CD4-positive, alpha-beta T cell treated with Interleukin-15 for 1 hour (primary cell): ENCODE measurements at places on chromosomes 6 and 20.
A peak's percentile ranks its signal among the peaks of the same experiment; 100 is the strongest.

DNA sequence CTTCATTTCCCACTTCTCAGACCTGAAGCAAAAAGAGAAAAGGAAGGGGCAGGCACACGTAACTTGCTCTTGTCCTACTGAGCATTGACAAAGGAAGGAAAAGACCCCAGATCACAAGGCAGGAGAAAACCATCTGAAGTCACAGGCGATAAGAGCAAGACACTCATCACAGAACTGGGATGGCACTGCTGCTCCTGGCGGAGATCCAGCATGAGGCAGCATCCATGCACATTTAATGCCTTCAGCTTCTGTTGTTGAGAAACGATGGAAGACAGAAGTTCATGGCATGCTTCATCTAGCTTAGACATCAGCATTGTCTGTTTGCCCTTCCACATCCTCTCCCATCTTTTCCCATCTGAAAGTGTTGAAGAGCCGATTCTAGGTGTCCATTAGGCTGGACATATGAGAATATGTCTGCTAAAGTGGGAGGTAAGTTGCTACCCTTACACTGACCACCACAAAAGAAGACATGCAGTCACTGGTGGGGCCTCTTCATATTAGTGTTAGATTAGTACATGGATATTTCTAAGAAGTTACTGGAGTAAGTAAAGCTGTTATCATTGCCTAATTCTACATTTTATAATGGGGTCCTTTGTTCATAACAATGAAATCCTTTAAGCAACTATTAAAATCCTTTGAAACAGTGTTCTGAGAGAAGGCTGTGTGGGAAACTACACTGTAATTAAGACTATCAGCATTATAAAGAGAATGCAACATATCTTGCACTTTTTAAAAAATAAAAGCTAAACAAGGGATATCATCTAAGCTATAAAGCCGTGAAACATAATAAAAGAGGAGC lies 618.5 kb downstream of the C6orf118 start:
- no peak for DNase-seq

DNA sequence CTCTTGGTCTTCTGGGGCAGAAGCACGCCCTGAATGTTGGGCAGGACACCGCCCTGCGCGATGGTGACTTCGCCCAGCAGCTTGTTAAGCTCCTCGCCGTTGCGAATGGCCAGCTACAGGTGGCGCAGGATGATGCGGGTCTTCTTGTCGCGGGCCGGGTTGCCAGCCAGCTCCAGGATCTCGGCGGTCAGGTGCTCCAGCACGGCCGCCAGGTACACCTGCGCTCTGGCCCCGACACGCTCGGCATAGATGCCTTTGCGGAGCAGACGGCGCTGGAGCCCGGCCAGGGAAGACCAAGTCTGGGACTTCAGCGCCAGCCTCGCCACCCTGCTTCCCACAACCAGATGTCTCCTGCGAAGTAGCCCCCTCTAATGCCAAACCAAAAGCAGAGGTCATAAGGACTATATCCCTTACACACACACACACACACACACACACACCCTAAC lies 8.0 kb upstream of the SLC17A3 start:
- DNase-seq = peak; percentile 30

GRCh38 chr20:13821876-13822275 lies 37.0 kb downstream of the NDUFAF5 start:
- DNase-seq = no peak

DNA sequence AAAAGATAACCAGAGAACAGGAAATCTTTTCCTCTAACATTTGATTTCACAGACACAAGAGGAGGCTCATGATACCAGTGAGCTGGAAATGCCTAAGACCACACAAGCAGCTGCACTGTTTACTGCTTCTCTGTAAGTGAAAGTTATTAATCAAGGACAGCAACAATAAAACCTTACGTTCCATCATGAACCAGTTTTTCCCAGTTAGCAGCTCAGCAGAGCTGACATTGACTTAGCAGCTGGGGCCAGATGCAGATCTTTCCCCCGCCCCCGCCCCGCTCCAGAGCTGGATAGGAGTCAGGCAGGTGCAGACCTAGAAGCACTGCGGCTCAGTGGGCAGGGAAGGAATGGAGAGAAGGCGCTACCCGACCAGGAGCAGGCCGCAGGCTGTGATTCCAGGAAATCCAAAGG lies 275.2 kb downstream of the GMDS start:
- no peak for DNase-seq

- DNase-seq = no peak
Observed at GRCh38 chr20:29318871-29319461, 1938.5 kb upstream of the DEFB115 start.

GRCh38 chr20:52747845-52748284 lies 224.3 kb upstream of the TSHZ2 start:
- DNase-seq = no peak

DNA sequence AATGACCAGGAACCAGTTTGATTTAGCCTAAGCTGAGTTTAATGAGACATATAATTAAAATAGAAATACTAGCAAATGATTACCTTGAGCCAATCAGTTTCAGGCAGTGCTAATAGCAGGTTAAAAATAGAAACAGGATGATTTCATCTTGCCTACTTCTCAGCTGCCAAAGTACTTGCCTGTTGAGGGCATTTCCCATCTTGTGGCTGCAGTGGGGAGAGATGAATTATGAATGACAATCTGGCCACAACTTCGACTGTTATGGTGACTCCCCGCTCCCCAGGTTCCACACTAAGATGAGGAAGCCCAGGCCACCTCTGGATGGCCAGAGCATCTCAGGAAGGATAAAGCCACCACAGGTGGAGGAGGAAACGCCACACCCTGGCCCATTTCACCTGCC lies 31.3 kb downstream of the MBOAT1 start:
- no peak for DNase-seq

- no peak for DNase-seq
Observed at GRCh38 chr20:51750037-51750769, 18.0 kb downstream of the ATP9A start.

DNA sequence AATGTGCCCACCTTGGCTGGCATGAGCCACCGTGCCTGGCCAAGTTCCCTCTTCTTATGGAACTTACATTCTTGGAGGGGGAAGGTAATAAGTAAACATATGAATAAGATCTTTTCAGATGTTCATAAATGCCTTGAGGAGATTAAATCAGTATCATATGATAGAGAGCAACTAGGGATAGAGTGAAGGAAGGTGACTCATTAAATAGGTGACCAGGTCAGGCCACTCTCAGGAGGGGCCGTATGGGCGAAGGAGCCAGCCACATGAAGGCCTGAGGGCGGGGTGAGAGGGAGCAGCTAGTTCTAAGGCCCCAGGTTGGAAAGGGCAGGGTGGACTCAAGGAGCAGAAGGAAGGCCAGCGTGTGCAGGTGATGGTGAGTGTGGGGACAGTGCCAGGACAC lies 91.1 kb downstream of the UST start:
- no peak for DNase-seq

DNA sequence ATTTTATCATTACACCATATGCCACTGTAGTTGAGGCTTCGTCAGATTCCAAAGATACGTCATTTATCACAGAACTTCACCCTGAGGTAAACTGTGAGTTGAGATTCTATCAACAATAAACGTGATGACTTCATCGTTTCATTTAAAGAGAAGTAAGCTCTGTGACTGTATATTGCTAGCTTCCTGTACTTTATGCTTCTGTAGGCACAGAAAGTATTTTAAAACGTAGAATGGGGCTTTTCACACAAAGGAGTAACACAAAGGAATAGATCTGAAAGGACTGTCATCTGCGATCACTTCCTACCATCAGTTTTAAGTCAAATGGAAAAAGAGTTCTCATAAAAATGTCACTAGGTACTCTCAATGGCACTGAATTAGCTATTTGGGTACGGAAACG lies 234.4 kb upstream of the MCHR2 start:
- DNase-seq = no peak

DNA sequence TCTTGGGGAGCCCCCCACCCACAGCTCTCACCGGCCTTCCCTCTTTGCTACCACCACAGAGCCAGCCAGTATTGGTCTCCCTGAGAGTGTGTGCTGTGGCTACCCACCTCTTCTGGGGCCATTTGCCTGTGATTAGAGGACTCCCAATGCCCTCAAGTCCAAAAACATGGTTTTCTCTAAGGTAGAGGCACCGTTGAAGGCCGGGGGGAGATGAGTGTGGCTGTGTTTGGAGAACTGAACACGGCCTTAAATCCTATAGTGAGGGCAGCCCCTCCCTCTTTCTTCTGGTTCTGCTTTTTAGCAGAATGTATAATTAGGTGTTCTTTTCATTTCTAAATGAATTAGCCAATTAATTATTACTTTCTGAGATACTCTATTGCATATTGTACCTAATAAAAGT lies 2.5 kb downstream of the CCR6 start:
- no peak for DNase-seq

DNA sequence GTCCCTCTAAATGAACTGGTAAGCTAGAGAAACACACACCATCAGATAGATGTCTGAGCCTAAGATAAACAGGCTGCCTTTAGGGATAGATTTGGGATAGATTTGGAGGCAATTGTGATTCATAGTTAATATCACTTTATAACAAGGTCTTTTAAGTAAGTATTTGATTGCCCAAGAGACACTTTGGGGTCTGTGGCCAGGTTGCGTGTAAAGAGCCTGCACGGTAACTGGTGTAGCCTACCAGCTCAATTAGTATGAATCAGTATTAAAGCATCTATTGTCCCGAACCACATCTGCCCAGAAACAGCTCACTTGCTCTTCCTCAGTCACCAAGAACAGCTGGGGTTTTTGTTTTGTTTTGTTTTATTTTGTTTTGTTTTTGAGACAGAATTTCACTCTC lies 193.3 kb downstream of the SASH1 start:
- no peak for DNase-seq

GRCh38 chr6:136284909-136285308 lies 4.7 kb downstream of the BCLAF1 start:
- DNase-seq = no peak

- no peak for DNase-seq
Observed at GRCh38 chr6:14791526-14791925, 454.3 kb upstream of the JARID2 start.
